ENCODE measurements at places on chromosomes 7 and 10.

- DNase-seq, result no peak
These were observed 26.1 kb downstream of the IFIT5 start for GRCh38 chr10:89440226-89441009.

DNA sequence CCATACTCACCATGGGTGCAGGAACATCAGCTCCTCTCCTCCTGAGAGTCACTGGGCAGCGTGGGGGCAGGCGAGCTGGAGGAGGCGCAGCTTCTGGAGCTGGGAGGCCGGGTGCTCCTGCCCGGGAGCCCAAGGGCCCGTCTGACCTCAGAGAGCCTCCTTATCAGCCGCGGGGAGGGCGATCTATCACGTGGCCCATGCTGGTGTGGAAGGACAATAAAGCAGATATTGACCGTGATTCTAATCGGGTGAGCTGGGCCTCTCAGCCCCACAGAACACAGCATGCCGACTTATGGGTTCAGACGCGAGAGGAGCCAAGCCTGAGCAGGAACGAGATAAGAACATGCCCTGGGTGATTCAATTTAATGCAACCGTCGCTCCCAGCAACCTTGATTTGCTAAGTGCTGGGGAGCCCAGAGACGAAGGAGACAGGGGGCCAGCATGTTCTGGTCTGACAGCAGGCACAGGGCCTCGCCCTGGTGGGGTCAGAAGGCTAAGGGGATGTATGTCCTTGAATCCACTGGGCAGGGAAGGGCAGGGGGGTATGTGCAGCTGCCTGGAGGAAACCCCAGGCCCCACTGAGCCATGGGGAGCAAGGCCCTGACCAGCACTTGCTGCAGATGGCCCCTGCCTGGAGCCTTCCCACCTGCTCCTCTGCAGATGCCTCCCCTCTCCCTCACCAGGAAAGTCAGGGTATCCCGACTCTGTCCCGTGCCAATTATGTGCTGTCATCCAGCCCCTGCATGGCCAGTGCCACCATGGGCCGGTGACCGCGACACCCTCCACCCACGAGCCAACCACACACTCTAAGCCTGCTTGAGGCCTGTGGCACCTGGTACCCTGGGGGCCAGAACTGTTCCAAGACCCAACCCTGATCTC, 95.3 kb upstream of the RET start:
- DNase-seq, result no peak

DNA sequence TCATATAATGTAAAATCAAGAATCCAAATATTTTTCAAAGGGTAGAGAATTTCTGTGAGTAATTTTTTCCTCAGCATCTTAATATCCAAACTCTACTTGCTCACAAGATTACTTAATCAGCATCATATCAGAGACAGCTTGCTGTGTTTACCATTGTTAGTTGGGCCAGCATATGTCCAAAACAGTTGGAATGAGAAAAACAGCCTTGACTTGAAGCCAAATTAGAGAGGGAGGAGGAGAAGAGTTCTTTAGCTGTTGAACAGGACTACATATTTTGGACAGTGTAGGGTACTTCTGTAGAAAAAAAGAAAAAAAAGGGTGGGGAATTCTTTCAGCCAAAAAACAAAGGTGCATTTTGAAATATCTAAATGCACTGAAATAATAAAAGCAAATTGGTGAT, 69.8 kb downstream of the HDAC9 start:
- no peak for DNase-seq

- no peak for DNase-seq
These were observed 118.4 kb upstream of the PDLIM1 start for GRCh38 chr10:95408983-95409873.

- no peak for DNase-seq
These were observed 451.4 kb downstream of the SUGCT start for GRCh38 chr7:40586197-40586596.

GRCh38 chr7:132475037-132475668, 101.1 kb downstream of the PLXNA4 start:
- no peak for DNase-seq

- DNase-seq, result no peak
These were observed 54.4 kb downstream of the ADCYAP1R1 start for GRCh38 chr7:31106303-31107105.

DNA sequence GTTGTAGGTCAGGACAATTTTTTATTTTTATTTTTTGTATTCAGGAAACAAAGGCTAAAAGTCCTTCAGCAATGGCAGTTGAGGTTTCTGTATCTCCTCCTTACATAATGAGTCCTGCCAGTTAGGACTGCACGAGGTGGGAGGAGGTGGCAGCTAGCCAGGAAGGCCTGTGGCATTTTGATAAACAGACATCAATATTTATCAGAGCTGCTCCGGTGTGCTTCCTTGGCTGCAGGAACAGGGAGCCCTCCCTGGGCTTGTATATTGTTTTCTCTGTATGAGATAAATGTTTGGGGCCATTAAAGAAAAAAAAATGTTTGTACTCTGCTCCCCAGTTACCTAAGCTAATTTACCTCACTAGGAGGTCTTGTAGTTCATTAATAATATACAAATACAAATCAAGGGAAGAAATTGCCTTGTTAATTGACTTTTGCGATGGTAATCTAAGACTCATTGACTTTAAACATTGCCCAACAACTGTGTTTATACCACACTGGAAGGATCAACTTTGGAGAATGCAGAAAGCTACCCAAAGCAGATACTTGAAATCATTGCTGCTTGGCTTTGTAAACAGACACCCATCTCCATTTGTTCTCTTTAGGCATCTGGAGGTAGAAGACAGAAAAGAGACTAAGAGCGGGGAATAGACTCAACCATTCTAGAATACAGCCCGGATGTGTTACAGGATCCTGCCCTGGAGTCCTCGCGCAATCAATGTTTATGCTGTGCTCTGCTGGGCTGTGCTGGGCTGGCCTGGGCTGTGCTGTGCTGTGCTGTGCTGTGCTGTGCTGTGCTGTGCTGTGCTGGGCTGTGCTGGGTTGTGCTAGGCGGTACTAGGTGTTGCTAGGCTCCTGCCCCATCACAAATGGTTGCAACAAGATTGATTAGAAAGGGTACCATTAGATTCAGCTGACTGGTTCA, 36.5 kb upstream of the PDZD8 start:
- DNase-seq, result no peak

- DNase-seq, result no peak
These were observed at the start of gene BICC1 for GRCh38 chr10:58512491-58513187. Gene BICC1 (plus strand): TSS chr10:58512872. CDS start chr10:58513144, 272 bp downstream.

DNA sequence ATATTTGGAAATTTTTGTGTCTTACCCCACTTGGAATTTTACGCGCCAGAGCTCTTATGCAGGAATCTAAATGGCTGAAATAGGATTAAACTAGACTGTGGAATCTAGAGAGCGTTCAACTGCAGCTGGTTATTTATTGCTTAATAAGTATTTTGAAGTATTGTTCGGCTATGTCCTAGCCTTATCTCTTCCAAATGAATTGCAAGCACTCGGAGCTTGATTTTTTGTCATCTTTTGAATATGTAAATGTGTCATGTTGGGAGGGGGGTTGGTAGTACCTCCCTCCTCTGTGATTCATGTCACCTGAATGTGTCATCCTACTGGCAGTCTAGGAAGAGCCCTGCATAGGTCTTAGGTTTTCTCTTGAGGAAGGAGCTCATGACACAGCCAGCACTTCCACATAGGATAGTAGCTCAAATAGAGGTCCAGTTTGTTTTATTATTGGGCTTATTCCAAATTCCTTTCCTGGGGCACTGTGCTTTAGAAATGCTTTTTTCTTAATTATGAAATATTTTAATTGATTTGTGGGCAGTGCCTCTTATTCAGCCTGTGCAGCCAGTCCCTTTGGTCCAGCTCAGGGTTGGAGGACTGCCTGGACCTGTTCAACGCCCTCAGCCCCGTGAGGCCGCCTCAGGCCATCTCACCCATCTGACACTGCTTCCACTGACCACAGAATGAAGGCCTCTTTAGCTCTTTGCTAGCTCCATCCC, 22.5 kb upstream of the TRIL start:
- no peak for DNase-seq

DNA sequence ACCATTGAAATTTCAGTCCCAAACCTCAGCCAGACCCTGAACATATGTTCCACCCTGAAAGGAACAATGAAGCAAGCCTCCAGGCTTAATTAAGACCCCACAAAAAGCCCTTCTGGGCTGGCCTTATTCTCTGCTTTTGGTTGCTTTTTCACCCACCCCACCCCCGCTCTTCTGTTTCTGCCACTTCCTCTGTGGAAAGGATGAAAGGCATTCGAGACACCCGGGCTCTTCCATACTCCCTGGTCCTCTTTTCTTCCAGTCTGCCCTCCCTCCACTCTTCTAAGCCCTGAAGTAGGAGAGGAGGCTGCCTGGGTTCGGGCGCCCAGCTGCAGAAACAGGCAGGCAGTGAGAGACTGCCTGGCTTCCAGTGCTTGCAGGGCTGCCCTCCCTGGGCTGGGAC, 9.4 kb upstream of the FAM241B start:
- no peak for DNase-seq

DNA sequence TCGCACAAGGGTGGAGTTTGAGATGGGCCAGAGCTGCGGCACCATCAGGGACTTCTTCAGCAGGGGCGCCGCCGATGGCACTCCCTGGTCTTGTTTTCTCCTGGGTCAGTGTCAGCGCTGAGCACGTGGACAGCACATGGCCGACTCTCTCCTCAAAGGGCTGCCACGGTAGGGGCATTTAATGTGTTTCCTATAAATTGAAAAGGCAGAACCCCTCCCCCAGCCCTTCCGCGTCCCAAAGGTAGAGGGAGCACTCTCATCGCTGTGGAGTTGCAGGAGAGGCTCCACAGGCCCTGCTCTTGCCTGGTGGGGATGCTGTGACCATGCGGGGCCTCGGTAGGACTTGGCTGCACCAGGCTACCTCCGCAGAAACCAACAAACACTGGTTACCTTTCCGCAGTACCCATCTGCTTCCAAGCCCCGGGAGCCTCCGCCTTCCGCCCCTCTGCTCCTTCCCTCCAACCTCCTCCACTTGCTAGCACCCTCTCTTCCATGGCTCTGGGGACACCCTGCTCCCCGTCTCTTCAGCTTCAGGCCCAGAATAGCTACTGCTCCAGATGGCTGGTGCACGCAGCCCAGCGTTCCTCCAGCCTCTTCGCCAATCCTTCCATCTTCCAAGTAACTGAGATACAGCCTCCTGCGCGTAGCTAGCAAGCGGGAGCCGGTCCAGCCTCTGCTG, 166.3 kb upstream of the ADCY1 start:
- no peak for DNase-seq

DNA sequence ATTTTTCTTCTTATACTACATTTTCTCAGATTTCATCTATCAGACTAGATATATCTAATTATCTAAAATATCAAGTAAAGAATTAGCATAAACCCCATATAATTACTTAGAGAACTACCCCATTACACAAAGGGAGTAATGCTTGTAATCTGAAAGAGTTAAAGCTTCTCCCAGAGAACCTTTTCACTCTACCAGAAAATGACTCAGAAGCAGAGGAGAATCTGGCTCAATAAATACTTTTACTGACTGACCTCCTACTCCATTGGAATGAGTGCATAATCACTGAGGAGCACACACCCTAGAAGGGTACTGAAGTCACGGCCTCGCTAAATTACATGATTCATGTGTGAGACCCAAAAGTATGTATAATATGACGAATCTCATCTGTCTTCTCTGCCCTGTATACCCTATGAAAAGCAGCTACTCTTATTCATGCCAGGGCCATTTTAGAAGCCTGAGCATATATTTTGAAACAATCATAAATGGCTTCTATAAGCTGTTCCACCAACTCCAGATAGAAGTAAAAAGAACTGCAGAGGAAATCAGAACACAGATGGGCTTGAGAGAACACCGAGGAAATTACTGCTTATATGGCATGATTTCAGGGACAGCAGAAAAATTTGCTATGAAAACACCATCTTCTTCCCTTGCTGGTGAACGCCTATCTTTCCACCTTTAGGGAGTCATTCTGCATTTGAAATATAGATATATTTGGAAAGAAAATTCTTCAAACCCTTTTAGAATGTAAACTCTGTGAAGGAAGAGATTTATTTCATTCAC, 32.7 kb downstream of the DNMBP start:
- no peak for DNase-seq

- peak; percentile 72 for DNase-seq
These were observed 30.7 kb upstream of the ANTXRL start for GRCh38 chr10:46255801-46256747.

DNA sequence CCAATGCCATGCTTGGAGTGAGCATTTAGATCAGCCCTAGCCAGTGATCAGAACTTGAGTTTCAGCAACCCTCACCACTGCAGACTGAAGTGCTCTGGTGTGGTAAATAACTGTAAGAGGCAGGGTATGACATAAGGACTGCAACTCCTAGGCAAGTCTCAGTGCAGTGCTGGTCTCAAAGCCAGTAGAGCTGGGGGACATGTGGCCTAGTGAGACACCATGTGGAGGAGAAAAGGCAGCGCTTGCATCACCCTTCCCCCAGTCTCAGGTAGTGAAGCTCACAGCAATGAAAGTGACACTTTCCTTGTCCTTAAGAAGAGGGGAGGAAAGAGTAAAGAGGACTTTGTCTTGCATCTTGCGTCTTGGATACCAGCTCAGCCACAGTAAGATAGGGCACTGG, 386.8 kb upstream of the POT1 start:
- DNase-seq, result no peak

All from stimulated activated CD4-positive, alpha-beta T cell treated with anti-CD3 and anti-CD28 coated beads, Interleukin-4, amount 100 ng/mL, for 24 hours (primary cell).